ENCODE measurements at places on chromosomes 16 and 17.

DNA sequence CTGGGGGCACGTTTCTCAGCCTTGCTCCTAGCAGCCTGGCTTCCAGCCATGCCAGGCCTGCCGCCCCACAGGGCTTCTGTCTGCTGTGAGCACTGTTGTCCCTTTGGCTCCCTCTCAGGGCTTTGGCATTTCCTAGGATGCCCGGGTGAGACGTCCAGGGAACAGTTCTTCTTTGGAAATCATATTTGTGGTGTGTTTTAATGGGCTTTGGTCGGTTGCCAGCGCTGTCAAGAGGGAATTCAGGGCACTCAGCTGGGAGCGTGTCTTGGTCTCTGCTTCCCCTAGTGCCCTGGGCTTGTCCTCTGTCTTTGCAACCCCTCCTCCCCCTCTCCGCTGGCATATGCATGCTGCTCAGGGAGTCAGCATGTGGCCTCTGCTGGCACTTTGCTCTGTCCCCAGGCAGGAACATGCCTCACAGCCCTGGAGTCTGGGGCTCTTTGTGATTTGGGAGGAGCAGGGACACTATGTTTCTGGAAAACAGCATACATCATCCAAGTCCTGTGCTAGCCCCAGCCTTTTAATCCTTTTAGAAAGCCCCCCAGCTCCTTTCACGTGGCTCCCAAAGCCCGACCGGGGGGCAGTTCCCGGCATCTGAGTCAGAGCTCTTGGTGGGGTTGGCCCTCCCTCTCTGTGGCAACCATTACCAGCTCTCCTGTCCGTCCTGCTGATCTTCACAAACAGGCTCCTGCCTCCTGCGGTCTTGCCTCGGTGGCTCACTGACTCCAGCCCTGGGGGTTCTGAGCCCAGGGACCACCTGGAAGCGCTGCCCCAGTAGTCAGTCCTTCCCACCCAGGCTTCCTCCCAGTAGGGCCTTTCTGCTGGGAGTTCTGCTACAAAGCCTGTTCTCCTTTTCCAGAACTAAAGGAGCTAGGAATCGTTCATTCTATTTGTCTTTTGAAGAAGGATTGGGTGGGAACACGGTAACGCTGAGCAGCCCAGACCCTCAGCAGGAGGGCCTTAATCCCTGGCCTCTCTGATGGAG lies 26.7 kb downstream of the SAP30BP start:
- no peak for DNase-seq

DNA sequence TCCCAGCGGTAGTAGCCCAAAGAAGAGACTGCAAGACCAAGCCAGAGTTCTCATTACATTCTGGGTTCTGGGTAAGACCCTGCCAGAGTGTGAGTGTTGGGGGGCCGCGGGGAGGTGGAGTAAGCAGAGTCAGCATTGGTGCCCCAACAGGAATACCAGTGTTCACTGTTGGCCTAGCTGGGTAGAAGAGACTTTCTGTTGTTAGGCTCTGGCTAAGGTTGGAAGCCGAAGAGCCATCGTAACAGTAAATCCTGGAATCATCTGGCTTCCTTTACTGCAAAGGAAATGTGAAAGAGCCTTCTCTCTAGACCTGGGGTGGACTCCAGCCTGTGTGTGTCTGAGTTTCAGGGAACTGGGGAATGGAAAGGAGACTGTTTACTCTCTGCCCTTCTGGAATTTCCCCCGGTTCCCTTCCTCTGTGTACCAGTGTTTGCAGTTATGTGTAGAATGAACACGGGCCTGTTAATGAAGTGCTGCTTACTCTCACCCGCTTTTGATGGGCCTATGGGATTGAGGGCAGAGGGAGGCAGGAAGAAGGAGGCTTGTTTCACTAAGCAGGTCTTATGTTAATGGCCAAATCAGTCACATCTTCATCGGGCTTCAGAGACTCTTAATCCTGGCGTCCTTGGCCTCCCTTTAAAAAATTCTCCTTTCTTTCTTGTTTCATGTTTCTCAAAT lies 68.5 kb downstream of the WWP2 start:
- no peak for DNase-seq

DNA sequence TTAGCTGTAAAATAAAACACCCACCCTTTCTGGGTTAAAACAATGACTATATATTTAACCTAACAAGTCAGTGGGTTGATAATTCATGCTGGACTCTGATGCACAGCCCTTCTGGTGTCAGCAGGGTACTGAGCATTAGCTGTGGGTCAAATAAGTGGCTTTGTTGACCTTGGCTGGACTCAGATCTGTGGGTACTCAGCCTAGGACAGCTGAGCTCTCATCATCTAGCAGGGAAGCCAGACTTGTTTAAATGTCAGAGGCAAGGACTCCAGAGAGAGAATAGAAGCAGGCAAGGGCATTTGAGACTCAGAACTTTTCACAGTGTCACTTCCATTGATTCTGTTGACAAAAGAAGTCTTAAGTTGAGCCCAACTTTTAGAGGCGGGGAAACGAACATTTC lies 1063.8 kb upstream of the CDH8 start:
- DNase-seq = no peak

DNA sequence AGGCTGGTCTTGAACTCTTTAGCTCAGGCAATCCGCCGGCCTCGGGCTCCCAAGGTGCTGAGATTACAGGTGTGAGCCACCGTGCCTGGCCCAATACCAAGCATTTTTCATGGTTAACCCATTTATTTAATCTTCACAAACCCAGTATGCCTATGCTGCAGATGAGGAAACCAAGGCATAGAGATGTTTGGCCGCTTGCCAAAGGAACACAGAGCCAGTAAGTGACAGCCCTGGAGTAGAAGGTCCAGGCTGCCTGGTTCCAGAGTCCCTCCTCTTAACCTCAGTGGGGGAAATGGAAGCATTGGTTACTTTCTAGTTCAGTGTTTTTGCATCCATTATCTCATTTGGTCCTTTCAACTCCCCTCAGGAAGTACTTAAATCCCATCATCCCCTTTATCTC lies 15.3 kb upstream of the ARL5C start:
- DNase-seq = no peak

DNA sequence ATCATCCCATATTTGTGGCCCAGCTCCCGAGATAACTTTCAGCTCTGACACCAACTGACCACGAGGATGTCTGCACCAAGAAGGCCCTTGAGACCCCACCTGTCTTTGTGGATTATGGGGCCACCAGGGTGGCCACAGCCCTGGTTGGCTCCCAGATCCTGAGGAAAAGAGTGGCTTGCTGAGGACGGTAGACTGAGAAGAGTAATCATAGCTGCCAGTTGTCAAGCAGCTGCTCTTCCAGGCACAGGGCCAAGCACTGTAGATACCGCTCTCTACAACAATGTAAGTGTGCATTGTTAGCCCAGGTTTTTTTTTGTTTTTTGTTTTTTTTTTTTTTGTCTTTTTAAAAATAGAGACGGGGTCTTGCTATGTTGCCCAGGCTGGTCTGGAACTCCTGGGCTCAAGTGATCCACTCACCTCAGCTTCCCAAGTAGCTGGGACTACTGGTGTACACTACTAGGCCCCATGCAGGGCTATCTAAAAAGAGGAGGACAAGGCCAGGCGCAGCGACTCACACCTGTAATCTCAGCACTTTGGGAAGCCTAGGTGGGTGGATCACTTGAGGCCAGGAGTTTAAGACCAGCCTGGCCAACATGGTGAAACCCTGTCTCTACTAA lies 9.6 kb downstream of the ZNF205 start:
- DNase-seq = no peak

- no peak for DNase-seq
Observed at GRCh38 chr17:8155231-8155995, 3.2 kb upstream of the PER1 start.

DNA sequence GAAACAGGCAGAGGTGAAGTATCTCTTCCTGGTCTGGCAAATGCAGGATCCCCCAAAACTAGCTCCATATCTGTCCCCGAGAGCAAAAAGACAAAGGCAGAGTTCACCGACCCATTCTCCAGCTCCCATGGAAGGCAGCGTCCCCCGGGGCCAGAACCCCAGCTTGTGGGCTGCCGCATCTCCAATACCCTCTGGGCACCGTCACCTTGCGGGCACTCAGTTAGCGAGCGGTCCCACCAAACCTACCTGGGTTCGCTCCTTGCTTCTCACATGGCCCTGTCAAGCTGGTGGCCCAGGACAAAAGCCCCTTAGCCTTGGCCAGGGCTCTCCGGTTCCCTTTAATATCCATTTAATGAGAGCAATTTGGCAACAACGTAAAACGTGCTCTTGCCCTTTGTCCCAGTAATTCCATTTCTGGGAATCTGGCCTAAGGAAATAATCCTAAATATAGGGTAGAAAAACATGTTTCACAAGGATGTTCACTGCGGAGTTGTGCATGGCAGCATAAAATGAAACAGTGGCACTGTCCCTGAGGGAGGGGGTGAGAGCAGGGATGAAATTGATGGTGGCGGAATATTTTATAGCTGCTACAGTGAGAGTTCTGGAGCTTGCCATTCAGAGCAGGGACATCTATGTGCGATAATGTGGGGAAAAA lies 157.1 kb downstream of the CMIP start:
- DNase-seq = no peak

DNA sequence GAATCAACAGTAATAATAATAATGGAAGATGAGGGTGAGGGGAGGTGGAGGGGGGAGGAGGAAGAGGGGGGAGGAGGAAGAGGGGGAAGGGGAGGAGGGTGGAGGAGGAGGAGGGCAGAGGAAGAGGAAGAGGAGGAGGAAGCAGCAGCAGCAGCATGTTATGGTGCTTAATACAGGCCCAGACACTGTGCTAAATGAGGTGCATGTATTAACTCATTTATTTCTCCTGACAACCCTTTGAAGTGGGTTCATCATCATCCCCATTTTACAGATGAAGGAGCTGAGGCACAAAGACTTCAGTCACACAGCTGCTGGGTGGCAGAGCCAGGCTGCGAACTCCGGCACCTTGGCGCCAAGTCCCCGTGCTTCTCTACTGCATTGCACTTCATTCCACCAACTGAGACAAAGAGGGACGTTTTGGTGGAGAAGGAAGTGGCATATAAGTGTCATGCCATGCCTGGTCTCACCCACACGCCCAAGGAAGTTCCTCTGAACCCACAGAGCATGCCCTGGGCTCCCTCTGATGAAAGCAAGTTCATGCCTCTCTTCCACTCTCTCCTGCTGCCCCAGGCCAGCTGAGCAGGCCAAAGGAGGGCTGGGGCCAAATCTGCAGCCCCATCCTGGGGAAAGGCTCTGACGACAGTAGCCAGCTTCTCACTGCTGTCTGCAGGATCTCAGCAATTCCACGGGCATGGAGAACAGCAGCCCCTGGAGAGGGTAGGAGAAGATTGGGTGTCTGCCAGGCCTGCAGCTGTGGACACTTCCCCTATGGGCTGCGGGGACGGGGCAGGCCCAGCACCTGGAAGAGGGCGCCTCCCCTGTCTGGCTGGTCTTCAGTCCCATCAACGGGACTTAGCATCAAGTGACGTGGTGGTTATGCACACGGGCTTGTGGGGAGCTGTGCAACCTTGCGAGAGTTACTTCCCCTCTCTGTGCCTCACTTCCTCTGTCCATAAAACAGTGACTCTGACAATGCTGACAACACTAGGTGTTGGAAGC lies 21.8 kb downstream of the XYLT1 start:
- DNase-seq = no peak

DNA sequence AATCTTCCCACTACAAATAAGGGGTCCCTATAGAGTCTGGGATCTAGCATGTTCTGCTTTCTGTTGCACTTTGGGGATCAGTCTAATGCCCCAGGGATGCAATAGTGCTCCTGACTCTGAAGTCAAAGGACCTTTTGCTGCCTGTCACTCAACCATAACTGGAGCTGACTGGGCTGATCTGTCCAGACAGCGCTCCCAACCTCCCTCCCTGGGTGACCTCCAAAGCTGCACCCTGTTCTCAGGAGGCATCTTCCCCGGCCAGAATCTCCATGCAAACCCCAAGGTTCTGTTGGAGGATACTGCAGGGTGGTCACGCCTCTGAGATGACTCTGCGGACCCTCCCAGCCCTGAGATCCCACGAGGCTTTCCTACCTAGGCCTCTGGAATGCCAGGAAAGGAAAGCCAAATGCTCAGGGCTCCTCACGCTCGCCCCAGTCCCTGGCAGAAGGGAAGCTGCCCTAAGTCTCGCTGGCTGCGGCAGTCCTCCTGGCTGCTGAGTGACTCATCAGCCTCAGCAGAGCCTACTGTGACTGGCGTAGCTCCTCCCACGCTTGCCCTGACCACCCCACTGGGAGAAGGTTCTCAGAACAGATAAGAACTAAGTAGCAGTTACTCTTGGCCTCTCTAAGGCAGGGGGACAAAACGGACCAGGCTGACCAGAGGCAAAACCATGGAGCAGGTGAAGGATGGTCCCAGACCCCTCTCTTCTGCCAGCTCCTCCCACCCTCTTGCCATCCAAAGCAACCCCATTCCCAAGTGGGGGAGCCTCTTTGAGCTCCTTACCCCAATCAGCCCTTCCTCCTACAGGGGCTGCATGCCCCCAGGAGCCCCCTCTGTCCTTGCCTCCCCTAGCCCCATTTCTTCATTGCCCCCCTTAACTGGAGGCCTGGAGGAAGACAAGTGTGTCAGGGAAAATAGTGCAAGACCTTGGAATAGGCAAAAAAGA lies 124.1 kb upstream of the TNRC6C start:
- DNase-seq = peak; percentile 61

DNA sequence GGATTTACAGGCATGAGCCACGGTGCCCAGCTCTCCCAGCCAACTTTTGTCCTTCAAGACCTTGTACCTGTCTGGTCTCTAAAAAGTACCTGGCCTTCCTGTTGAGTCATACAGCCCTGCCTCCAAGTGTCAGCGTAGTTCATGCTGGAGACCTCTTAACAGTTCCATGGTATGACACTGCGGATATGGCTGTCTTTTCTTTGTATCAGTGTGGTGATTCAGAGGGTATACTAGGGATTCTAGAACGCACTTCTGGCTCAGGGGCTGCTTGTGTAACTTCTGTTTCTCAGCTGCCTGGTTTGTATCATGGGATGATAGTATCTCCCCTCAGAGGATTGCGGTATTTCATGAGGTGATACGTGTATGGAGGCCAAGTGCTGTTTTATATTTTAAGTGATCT lies 2.0 kb upstream of the TMEM11 start:
- no peak for DNase-seq

GRCh38 chr17:83058266-83058798 lies 21.1 kb upstream of the METRNL start:
- DNase-seq = no peak

- DNase-seq = no peak
Observed at GRCh38 chr17:79617304-79617703, 6.5 kb upstream of the RBFOX3 start.

DNA sequence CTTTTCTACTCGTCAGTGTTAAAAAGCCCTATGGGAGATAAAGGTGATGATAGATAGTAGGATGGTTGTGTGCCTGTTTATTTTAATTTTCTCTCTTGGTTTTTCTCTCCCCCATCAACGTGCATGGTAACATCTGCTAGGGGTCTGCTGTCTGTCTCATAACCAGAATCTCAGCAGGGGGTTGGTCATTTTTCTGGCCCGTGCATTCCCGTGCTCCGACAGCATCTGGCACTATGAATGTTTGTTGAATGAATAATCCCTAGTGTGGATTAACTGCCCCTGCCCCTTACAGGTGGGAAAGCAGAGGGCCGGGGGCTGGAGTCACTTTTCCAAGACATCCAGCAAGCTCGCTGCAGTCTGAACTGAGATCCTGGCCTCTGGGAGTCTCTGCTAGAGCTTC lies 6.3 kb downstream of the CA5A start:
- DNase-seq = no peak

Data from GM20000 (cell line).